ENCODE measurements at places on chromosomes 12 and 14.

DNA sequence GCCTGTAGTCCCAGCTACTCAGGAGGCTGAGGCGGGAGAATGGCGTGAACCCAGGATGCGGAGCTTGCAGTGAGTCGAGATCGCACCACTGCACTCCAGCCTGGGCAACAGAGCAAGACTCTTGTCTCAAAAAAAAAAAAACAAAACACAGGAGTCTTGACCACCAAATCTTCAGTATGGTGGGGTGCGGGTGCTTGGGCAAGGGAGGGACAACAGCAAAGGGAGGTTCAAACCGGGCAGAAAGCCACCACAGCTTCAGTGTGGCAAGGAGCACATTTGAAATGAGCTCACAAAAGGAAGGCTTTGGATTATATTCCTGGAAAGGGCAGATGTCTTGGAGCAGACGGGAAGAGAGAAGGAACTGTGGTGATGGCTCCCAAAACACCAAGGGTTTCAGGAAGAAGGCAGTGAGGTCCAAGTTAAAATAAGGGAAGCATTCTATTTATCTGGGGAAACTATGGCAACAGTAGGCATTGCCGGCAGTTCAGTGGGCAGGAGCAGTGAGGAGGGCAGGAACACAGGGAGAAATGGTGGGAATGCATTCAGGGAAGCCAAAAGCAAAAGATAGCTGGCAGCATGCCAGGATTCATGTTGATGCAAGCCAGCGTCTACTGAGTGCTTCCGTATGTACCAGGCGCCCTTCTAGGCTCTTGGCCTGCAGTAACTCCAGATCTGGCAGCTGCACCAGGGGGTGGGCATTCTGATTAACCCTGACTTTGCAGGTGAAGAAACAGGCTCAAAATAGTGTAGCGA is 51.0 kb upstream of the SRSF5 start:
- DNase-seq: no peak

- DNase-seq: no peak
Measured at GRCh38 chr14:20988717-20989470, 886 bp upstream of the METTL17 start.

- no peak for DNase-seq
Measured at GRCh38 chr12:1184402-1184801, 193.4 kb downstream of the ERC1 start.

GRCh38 chr14:24813089-24813815 is 179.3 kb upstream of the GZMB start:
- no peak for DNase-seq

GRCh38 chr12:14884458-14884878 is 1.2 kb downstream of the MGP start:
- peak; percentile 19 for DNase-seq

- no peak for DNase-seq
Measured at GRCh38 chr14:31781578-31781977, 220.4 kb downstream of the NUBPL start.

GRCh38 chr14:80764921-80765507 is 176.5 kb downstream of the CEP128 start:
- no peak for DNase-seq

DNA sequence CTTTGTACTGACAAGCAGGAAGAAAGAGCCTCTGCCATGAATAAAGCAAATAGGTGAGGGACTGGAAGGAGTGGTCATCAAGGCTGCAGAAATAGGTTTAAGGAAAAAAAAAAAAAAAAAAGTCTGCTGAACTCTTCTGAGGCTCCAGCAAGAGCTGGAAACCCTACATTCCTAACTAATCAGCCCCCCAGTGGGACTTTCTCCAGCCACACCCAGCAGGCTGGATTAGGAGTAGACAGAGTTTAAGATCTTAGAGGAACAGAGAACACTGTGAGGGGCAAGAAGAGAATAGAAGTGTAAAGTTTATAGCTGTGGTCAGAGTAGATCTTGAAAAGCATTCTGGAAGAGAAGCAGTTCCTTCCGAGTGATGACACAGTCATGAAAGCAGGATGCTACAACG is 66.4 kb downstream of the ATXN2 start:
- DNase-seq: no peak

- no peak for DNase-seq
Measured at GRCh38 chr12:49432616-49433015, 65.4 kb downstream of the SPATS2 start.

GRCh38 chr14:24695265-24696241 is 61.6 kb upstream of the GZMB start:
- no peak for DNase-seq

- DNase-seq: no peak
Measured at GRCh38 chr14:21668377-21668776, 5.2 kb downstream of the OR4E1 start.

- no peak for DNase-seq
Measured at GRCh38 chr14:42550310-42550709, 943.6 kb downstream of the LRFN5 start.

GRCh38 chr14:42222924-42223471 is 616.3 kb downstream of the LRFN5 start:
- no peak for DNase-seq

DNA sequence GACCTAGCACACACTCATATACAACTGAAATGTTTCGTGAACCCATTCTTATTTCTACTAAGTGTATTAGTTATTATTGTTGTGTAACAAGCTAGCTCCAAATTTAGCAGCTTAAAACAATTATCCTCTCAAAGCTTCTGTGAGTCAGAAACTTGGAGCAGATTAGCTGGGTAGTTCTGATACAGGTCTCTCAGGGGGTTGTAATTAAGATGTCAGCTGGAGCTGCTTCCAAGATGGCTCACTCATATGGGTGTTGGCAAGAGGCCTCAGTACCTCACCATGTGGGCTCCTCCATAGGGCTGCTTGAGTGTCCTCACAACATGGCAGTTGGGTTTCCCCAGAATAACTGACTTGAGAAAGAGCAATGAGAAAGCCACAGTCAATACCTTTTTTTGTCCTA is 9.8 kb downstream of the GPR135 start:
- no peak for DNase-seq

DNA sequence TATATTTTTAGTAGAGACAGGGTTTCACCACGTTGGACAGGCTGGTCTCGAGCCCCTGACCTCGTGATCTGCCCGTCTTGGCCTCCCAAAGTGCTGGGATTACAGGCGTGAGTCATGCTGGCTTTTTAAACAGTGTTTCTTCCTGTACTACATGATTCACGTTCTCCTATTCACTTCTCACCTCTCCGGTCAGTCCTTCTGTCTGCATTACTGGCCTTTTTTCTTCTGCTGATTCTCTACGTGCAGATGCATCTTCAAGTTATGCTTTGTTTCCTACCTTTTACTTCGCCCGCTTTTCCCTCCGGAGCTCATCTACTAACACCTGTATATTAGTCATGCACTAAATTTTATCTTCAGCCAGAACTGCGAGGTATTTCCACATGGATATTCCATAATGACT is 296.2 kb upstream of the FLRT2 start:
- no peak for DNase-seq

- DNase-seq: no peak
Measured at GRCh38 chr14:83196236-83196635, 1662.6 kb upstream of the SEL1L start.

GRCh38 chr12:118536306-118536906 is 160.1 kb downstream of the SUDS3 start:
- DNase-seq: no peak

GRCh38 chr12:50403001-50403440 is 2.3 kb downstream of the LARP4 start:
- DNase-seq: no peak

DNA sequence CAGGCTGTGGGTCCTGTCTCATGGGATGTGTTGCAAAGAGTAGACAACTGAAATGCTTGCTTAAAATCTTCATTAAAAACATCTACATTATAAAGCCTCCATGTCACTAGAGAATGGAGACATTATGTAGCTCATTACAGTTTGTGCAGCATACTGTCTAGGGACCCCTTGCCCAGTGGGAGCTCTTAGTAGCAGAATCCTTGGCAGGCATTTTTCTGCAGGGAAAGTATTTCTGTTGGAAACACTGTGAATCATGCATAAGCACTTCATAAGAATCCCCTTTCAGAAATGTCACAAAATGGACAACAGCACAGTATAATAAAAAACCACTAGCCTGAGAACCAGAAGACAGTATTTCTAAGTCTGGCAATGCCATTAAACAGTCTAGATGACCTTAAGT is 174.3 kb downstream of the MGAT4C start:
- no peak for DNase-seq

GRCh38 chr14:36485773-36486172 is 34.3 kb downstream of the NKX2-1 start:
- DNase-seq: no peak

DNA sequence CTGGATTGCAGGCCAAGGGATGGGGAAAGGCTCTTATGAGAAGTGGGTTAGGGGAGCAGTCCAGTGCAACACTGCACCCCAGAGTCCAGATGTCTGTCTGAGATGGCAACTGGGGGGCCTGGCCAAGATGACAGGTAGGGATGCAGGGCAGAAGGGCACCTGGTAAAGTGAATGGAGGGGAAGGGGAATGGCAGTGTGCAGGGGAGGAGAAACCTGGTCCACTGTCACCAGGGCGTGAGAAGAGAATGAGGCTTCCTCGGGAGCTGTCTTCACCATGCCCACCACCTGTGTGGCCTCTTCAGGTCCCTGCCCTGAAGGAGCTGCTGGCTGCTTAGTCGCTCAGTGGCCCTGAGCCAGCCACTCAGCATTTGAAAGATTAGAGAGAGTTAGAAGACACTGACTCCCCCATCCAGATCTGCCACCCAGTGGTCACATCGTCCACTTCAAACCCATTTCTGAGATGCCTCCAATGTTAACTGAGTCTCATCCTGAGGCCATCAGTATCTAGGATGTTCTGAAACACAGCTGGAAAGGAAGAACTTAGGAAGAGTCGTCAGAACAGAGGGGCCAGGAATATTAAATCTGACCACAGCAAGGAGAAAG is 57.3 kb downstream of the PLEKHG3 start:
- no peak for DNase-seq

- no peak for DNase-seq
Measured at GRCh38 chr12:93749515-93749914, 72.3 kb downstream of the CRADD start.

GRCh38 chr12:57009949-57010626 is 3.7 kb upstream of the ZBTB39 start:
- DNase-seq: no peak

GRCh38 chr12:115013236-115013981 is 329.4 kb upstream of the TBX3 start:
- no peak for DNase-seq

GRCh38 chr14:101705733-101706508 is 55.6 kb upstream of the PPP2R5C start:
- peak; percentile 59 for DNase-seq

Data from activated naive CD4-positive, alpha-beta T cell (primary cell).